ENCODE measurements at places on chromosomes 16 and 17. TPM values are rescaled to one million over a fixed set of nuclear protein-coding genes. Genes with fewer than 3 reads are reported as not detected.

Gene MGRN1
- total RNA-seq = 31.3 TPM

Gene AOC3
- total RNA-seq = 6.2 TPM

Gene DHODH
- 3.6 TPM for total RNA-seq

Gene FN3K
- 25.8 TPM for total RNA-seq

Gene TM4SF5
- not detected for total RNA-seq

Gene BCL6B
- 3.1 TPM for total RNA-seq

Gene CD79B
- 1.2 TPM for total RNA-seq

Gene TOX3
- 6.3 TPM for total RNA-seq

Gene KRT34
- total RNA-seq = not detected

Gene GFER
- total RNA-seq = 7.2 TPM

Gene TEDC2
- 8.0 TPM for total RNA-seq

Gene OTOP3
- total RNA-seq = not detected

Gene CES1
- 7.5 TPM for total RNA-seq

Gene ENPP7
- not detected for total RNA-seq

Gene MAPT
- total RNA-seq = 48.2 TPM

Gene MRPL58
- total RNA-seq = 13.0 TPM

Gene ZNF213
- 4.2 TPM for total RNA-seq

Gene TBC1D26
- total RNA-seq = 0.61 TPM

Gene CES3
- 0.99 TPM for total RNA-seq

Gene ADGRG3
- 0.06 TPM for total RNA-seq
